ENCODE measurements at places on chromosomes 2 and 18. TPM values are rescaled to one million over a fixed set of nuclear protein-coding genes. Genes with fewer than 3 reads are reported as not detected.

CNGA3 gene
- not detected for total RNA-seq

GULP1 gene
- total RNA-seq = 53.4 TPM

ERICH2 gene
- 0.86 TPM for total RNA-seq

GRHL1 gene
- total RNA-seq = 7.2 TPM

PJVK gene
- 3.1 TPM for total RNA-seq

KIF1A gene
- 1.6 TPM for total RNA-seq

FAM237A gene
- not detected for total RNA-seq

MEP1B gene
- total RNA-seq = 0.78 TPM

CAPN13 gene
- 44.4 TPM for total RNA-seq

DCDC2C gene
- total RNA-seq = 0.14 TPM

COL4A3 gene
- total RNA-seq = 16.0 TPM

GATA6 gene
- 94.2 TPM for total RNA-seq

ALPI gene
- 1.0 TPM for total RNA-seq

SETBP1 gene
- total RNA-seq = 36.2 TPM

ZAP70 gene
- total RNA-seq = 12.6 TPM

FTCDNL1 gene
- 3.1 TPM for total RNA-seq

All from mucosa of gallbladder (tissue), 1 donor.